Activated CD4-positive, alpha-beta T cell treated with anti-CD3 and anti-CD28 coated beads, Interleukin-2, amount 10 ng/mL, durations not matched to agents 7 days and 5 days (primary cell): ENCODE measurements at places on chromosomes 5 and 9. TPM values are rescaled to one million over a fixed set of nuclear protein-coding genes. Genes with fewer than 3 reads are reported as not detected.

ARHGEF37 gene
- total RNA-seq = 0.37 TPM

GRCh38 chr9:99859243-99859980 lies 37.7 kb downstream of the NR4A3 start:
- no peak overlapping the region for H3K27ac ChIP-seq
- H3K36me3 ChIP-seq = no peaks in the 10 kb centered on the region

- DNase-seq = no peak
- no peaks in the 10 kb centered on the region for H3K36me3 ChIP-seq
- no peaks in the 10 kb centered on the region for H3K4me1 ChIP-seq
- H3K4me3 ChIP-seq = no peak overlapping the region
- no peak overlapping the region for H3K27ac ChIP-seq
These were observed 51.5 kb upstream of the ARL15 start for GRCh38 chr5:54361691-54362411.

- no peaks in the 10 kb centered on the region for H3K27me3 ChIP-seq
- H3K36me3 ChIP-seq = peaks cover 33% of the 10 kb centered on the region
- no peak for DNase-seq
- H3K4me3 ChIP-seq = no peak overlapping the region
- H3K4me1 ChIP-seq = peaks cover 9% of the 10 kb centered on the region
- H3K27ac ChIP-seq = no peak overlapping the region
These were observed 29.4 kb downstream of the ERBIN start for GRCh38 chr5:65955746-65956145.
